NCI-H1092 treated with DMSO at 0.1 percent for 48 hours (cell line): ENCODE measurements at places on chromosomes 5 and 9.
A peak's percentile ranks its signal among the peaks of the same experiment; 100 is the strongest.

GRCh38 chr5:152332716-152333460, 72.2 kb downstream of the NMUR2 start:
- DNase-seq = no peak

DNA sequence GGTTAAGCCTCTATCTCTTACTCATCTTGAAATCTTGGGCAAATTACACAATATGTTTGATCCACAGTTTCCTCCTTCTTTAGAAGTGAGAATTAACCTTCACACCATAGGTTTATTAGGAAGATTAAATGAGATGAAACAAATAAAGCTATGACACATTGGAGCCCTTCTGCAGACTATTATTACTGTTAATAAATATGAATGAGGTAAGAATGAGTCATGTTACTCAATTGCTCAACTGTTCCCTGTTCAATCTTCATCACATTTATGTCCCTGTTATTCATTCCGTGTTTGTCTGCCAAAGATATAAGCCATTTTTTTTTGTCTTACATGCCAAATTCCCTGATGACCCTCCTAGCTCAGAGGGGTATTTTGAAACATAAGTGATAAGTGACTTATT, 52.1 kb upstream of the PAPPA start:
- no peak for DNase-seq

GRCh38 chr5:179495906-179496455, 54.4 kb upstream of the RUFY1 start:
- DNase-seq = no peak

DNA sequence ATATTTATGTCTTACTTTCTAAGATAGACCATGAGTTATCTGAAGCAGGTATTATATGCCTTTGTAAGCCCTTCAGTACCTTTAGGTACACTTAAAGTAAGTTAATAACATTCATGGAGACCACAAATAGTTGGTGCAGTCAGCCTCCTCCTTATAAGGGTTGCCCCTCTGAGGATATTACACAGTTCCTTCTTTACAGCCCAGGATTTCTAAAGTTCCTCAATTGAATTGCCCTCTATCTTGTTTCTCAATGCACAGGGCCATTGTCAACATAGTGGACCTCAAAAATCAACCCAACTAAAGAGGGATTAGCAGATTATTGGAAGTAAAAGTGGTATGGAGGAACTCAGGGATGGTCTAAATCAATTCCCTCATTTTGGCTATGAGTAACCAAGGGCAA, 50.3 kb downstream of the HMHB1 start:
- DNase-seq = no peak

- no peak for DNase-seq
Measured at GRCh38 chr5:86596476-86596875, 21.3 kb upstream of the COX7C start.

DNA sequence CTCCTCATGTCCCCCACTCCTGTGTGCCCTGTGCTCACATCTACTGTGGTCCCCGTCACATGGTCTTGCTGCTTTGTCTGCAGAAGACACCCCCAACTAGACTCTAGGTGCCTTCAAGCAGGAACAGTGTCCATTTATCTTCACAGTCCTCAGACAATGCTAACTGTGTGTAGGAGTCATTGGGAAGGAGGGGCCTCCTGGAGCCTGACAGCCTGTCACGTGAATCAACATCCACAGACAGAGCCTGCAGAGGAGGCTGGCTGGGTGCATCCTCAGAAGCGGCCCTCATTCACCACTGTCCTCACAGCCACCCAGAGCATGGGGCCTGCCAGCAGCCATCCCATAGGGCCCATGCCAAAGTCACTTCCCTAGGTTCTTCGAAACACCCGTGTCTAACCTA, 98.7 kb downstream of the MED10 start:
- no peak for DNase-seq

DNA sequence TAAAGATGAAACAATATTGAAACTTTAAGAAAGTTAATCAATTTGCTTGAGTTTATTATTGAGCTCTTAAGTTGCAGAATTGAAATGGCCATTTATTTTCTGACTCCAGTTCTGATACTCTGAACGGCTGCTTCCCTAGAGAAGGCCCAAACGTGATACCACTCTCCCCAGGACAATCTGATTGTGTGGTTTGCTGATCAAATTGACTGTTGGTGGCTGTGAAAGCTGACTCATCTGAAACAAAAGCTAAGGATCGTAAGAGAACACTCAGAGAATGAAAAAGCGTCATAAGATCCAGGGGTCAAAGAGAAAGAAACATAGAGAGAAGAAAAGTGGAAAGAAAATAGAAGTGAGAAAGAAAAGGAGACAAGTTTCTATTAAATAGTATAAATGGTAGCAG, 147.2 kb downstream of the IZUMO3 start:
- DNase-seq = no peak

GRCh38 chr5:66417781-66418180, 178.4 kb upstream of the MAST4 start:
- DNase-seq = no peak

- peak; percentile 65 for DNase-seq
Measured at GRCh38 chr5:125485771-125486170, 739.3 kb upstream of the ZNF608 start.

DNA sequence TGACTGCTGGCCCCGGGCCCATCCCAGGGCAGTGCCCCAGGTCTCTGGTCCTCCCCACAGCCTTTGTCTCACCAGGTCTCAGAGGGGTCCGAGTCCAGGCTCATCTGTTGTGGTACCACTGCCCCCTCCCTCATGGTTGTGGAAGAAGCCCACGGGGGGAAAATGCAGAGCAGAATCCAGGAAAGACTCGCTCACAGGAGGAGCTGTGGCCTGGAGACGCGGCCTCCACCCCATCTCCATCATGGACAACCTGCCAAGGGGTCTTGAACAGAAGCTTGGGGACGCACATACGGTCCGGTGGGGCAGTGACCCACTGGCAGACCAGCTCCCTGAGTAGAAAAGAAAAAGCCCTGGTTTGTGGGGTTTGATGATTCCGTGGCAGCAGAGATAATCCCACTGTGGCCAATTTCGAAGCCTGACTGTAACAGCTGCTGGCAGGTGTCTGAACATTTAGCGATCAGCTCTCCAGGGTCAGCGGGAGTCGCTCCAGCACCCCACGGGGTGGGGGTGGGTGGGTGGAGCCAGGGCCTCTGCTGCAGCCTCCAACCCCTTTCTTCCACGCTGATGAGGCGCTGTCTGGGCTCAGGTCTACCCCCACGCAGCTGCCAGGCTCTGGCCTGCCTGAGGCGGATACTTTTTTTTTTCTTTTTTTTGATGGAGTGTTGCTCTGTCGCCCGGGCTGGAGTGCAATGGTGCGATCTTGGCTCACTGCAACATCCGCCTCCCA, 1.9 kb upstream of the GRIN1 start:
- DNase-seq = no peak

GRCh38 chr9:93983875-93984274, 28.7 kb upstream of the BARX1 start:
- no peak for DNase-seq
